ENCODE measurements at places on chromosomes 5 and 9. TPM values are rescaled to one million over a fixed set of nuclear protein-coding genes. Genes with fewer than 3 reads are reported as not detected.

The STKLD1 gene
- total RNA-seq: 0.82 TPM

The RLN2 gene
- total RNA-seq: 0.49 TPM

- H3K4me1 ChIP-seq: no peaks in the 10 kb centered on the region
- H3K36me3 ChIP-seq: no peaks in the 10 kb centered on the region
- no peaks in the 10 kb centered on the region for H3K27me3 ChIP-seq
- H3K4me3 ChIP-seq: no peak overlapping the region
- no peak overlapping the region for H3K27ac ChIP-seq
- DNase-seq: no peak
These were observed 12.5 kb upstream of the CCNJL start for GRCh38 chr5:160324886-160325285.

DNA sequence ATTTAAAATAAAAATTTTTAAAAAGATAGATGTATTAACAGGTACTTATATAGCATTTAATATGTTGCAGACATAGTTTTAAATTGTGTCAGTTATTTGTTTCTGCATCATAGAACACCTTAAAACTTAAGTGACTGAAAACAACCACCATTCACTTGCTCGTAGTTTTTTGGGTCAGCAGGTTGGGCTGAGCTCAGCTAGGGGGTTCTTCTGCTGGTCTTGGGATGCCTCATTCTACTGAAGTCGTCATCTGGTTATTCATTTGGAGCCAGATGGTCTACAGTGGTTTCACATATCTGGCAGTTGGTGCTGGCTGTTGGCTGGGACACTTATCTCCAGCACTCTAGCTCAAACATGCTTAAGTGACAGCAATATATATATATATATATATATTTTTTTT lies 29.6 kb downstream of the PSAT1 start:
- H3K27me3 ChIP-seq: no peaks in the 10 kb centered on the region
- H3K36me3 ChIP-seq: no peaks in the 10 kb centered on the region
- no peaks in the 10 kb centered on the region for H3K4me1 ChIP-seq
- H3K27ac ChIP-seq: no peak overlapping the region

The DRD1 gene
- 0.83 TPM for total RNA-seq

DNA sequence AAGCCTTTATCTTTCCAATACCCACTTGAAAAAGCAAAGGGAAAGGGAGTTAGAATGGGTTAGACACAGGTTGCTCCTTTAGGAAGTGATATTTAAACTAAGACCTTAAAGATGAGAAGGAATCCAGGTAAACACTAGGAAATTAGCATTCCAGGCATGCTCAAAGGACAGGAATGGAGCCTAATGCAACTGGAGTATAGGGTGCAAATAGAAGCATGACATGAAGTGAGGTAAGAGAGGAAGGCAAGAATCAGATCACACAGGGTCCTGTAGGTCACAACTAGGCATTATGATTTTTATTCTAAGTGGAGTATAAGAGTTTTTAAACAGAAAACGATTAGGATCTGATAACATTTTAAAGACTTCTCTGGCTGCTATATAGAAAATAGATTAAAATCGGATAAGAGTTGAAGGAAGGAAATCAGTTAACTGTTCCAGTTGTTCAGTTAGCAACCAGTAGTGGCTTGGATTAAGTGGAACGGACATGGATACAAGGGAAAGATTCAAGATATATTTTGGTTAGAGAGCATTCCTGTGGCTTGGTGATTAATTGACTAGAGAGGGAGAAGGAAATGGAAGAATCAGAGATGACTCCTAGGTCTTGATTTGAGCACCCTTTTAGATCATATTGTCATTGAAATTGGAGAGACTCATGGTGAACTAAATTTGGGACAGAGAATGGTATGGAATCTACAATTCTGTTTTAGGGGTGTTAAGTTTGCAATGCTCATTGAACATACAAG lies 95.9 kb downstream of the FBXO4 start:
- H3K27ac ChIP-seq: no peak overlapping the region
- no peaks in the 10 kb centered on the region for H3K27me3 ChIP-seq
- no peak for DNase-seq
- no peak overlapping the region for H3K4me3 ChIP-seq
